ENCODE measurements at places on chromosomes 1 and 21.

DNA sequence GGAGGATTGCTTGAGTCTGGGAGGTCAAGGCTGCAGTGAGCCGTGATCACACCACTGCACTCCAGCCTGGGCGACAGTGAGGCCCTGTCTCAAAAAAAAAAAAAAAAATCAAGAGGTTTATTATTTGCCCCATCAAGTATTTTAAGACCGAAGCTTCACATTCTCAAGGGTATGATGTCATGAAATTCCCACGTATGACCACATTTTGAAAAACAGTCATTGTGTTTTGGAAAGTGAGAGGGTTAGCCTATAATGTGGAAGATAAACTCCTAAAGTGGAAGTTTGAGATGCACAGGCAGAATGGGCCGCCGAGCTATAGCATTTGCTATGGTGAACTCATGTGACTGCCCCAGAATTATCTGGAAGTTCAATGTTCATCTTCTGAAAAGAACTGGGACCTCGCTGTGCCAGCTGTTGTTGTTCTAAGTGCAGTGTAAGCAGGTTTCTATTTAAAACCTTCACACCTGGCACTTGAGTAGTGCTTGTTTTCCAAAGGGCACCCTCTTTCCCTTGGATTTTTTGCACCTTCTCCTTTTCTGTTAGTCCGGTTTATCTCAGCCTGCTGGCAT lies 96.9 kb upstream of the SLC25A33 start:
- DNase-seq, result no peak

DNA sequence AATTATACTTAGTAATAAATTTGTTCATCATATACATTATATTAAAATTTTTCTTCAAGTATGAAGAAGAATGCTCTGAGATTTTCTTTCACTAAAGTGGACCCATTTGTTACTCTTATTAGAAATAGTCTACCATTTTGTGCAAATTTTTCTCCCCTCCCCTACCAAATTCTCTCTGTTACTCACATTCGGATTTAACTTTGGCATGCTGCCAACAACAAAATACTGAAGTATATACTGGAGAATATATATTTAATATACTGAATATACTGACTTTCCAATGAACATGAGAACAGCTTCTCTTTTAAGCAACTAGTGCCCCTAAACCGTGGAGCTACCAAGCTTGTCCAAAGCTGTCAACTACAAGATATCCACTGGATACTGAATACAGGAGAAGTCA lies 57.2 kb downstream of the CENPF start:
- DNase-seq, result no peak

DNA sequence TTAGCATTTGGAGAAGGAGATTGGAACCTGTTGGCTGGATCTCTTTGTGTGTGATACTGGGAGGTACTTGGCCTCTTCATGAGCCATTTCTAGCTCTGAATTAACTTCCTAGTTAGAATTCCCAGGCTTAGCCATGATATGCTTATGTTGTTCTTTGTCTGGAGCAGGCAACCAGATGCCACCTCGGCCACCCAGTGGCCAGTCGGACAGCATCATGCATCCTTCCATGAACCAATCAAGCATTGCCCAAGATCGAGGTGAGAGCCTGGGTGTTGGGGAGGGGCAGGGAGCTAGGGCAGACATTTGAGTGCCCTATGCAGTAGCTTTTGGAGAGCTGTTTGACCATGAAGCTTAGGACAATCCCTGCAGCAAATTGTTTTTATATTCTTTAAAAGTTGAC lies 26.5 kb upstream of the PIGV start:
- DNase-seq, result no peak

- no peak for DNase-seq
These were observed 111.2 kb downstream of the SPAG17 start for GRCh38 chr1:118073648-118074435.

DNA sequence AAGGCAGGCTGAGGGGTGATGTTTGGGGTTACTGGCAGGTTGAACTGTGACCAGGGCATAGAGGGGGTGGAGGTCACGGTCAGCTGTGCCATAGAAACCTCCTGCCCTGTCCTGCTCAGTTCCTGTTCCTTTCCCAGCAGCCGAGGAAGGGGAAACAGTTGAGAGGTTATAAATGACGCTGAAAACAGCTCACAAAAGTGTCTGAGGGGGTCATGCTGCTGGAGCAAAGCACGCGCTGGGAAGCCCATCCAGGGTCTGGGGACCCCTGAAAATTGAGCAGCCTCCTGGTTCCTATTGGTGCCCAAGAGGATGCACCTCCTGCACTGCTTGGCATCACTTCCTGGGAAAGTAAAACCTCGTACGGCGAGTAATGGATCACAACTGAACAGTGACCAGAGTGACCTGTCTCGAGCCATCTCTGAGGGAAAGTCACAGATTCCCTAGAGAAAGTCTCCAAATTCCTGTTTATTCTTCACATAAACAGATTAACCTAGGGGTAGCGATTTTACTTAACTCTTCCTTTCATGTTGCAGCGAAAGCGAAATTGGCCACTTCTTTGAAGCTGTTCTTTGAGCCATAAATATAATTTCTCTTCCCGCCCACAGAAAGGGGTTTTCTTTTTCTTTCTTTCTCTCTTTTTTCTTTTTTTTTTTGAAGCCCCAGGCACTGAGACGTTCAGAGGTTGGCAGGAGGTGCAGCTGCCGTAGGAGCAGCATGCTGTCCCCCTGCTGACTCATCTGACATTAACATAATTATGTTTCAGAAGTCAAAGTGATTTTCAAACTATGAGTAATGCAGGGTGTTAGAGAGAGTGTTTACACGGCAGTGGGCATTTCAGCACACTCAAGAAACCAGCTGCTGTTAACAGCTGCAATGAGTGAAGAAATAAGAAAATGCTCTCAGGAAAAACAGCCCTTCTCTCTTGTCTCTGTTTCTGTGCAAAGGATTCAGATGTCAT lies 41.8 kb upstream of the ATF3 start:
- DNase-seq, result peak; percentile 65

- DNase-seq, result no peak
These were observed 2.9 kb downstream of the NCDN start for GRCh38 chr1:35560256-35561225.

DNA sequence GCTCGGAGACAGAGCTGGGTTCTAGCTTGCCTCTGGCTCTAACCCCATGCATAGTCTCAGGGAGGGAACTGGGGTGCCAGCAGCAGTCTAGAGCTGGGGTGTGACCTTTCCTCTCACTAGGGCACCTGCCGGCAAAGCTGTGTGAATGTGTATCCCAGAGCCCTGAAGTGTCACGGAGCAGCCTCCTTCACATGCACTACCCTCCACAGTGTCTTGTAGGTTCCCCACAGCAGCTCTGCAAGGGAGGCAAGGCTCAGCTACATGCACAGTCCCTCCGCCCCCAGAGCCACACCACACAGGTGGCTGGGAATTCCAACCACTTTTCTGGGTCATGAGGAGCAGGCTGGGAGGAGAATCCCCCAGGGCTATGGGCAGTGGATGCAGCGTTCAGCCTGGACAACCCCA lies 7.7 kb upstream of the HPCA start:
- DNase-seq, result no peak

GRCh38 chr1:237851210-237851845 lies 39.4 kb downstream of the ZP4 start:
- no peak for DNase-seq

GRCh38 chr1:155080312-155081228 lies 1.9 kb downstream of the EFNA3 start:
- DNase-seq, result peak; percentile 49

DNA sequence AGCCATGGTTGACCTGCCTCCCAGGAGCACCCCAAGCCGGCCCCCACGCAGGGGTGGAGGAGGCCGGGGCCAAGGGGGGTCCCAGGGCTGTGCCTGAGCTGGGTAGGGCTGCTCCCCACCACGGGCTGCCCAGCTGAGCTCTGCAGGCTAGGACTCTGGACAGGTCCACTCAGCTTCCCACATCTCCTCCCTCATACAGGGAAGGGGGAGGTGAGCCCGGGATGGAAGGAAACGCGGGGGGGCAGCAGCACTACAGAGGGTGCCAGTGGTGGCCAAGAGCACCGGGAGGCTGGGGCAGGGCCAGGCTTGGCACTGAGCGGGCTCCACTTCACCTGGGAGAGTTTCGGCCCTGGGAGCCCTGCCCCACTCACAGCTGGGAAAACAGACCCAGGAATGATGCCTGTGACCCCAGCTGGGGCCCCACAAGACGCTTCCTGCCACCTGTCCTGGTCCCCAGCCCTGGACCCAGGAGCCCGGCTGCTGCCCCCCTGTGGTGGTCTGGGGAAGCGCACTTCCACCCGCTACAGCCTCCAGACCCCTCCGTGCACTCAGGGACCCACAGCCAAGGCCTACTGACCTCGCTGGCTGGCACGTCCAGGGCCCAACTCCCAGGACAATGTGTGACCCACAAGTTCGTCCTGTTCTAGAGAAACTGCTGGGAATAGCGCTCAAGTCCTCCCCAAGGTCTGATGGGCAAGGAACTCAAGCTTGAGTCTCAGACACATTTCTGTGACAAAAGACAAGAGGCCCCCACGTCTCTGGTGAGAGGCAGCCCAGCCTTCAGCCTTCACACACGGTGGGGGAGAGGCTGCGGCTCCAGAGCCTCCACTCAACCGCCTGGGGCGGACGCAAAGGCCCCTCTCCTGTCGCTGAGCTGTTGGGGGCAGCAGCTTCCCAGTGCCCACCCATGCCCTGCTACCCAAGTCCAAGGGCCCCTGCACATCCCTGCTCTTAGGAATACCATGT lies 3.0 kb downstream of the AURKAIP1 start:
- DNase-seq, result peak; percentile 86

DNA sequence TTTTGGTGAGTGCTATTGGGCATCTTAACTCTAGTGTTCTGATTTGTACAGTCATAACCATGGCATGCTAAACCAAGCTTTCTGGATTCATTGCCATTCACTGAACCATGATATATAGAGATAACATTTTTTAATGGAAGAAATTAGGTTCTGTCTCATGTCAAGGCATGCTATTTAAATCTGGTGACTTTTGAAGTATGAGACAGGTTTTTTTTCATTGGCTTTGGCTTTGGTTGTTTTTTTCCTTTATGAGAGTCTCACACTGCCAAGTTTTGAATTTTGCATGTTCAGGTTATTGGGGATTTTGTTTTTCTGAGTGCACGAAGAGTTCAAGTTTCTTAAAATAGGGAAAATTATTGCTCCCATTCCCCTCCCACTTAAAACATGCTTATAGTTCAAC lies 141.3 kb upstream of the ADAMTS5 start:
- no peak for DNase-seq

DNA sequence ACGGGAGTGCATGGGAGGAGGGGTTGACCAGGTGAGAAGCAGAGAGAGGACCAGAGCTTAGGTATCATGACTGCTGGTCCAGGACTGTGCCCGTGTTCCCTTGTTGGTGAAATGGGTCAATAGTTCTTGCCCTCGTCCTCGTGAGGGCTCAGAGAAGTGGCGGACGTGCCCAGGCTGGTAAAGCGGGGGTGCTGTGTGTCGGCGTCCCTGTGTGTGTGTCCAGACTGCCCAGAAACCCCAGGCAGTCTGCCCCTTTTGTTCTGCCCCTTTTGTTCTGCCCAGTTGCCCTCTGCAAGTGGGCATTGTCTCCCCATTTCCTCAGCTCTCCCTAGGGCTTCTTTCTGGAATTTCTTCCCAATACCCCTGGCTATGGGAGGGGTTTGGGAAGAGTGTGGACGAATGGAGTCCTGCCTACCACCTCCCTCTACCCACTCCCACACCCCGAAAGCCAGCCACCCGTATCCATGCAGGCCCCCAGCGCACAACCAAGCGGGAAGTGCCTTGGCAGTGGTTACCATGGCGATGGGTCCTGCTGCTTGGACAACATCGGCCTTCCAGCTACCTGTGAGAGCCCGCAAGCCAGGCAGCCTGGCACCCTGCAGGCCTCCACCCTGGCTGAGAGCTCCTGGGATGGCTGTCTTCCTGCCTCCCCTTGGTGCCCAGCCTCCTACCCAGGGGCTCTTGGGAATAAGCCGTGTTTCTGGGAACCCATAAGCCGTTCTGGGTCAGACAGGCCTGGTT lies 34.7 kb downstream of the ACOT11 start:
- DNase-seq, result no peak

GRCh38 chr1:16120940-16121410 lies 34.9 kb downstream of the EPHA2 start:
- DNase-seq, result no peak

DNA sequence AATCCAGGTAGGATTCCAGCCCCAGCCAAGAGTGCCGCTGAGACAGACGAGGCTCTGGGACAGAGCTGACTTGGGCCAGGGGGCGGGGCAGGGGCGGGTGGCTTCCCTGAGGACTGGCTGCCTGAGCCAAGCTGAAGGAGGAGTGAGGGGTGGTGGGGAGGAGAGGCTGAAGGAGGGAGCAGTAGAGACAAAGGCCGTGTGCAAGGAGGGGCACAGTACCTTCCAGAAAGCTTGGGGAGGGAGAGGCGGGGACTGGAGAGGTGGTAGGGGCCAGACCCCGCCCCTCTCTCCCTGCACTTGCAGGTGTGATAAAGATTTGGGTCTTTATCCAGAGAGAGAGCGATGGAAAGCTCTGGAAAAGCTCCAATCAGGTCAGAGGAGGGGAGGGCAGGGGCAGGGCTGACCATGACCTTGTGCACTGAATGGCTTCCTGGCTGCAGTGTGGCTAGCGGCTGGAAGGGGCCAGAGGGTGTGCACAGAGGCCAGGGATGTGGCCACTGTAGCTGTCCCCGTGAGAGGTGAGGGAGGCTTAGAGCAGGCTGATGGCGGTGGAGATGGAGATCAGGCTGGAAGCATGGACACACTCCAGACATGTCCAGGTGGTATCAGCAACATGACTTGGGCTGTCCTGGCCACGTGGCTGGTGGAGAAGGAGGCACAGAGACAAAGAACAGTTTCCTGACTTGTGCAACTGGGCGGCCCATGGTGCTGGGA lies 6.7 kb upstream of the EPHA8 start:
- DNase-seq, result no peak

DNA sequence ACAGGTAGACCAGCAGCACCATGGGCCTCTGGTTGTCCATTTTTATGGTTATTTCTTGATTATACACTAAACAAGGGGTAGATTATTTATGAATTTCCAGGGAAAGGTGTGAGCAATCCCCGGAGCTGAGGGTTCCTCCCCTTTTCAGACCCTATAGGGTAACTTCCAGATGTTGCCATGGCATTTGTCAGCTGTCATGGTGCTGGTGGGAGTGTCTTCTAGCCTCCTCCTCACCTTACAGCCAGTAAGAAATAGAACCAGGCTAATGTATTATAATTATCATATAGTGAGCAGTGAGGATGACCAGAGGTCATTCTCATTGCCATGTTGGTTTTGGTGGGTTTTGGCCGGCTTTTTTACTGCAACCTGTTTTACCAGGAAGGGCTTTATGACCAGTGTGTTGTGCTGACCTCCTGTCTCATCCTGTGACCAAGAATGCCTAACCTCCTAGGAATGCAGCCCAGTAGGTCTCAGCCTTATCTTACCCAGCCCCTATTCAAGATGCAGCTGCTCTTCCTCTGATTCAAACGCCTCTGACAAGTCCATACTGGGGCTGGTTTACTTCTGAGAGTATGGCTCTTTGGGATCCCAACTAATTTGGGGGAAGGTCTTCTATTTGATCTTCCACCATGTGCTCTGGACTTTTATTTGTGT lies 13.5 kb upstream of the TINAGL1 start:
- DNase-seq, result no peak

- no peak for DNase-seq
These were observed 9.1 kb upstream of the ATP5PO start for GRCh38 chr21:33924766-33925100.

Measured in stimulated activated CD4-positive, alpha-beta T cell treated with anti-CD3 and anti-CD28 coated beads, Interleukin-2, amount 100 ng/mL, for 24 hours (primary cell).